ENCODE measurements at places on chromosomes 6 and 20. TPM values are rescaled to one million over a fixed set of nuclear protein-coding genes. Genes with fewer than 3 reads are reported as not detected.

The TPX2 gene
- total RNA-seq = 7.6 TPM

The KIF25 gene
- not detected for total RNA-seq

The PXDC1 gene
- 24.9 TPM for total RNA-seq

The ZBTB46 gene
- total RNA-seq = 54.7 TPM

The DAAM2 gene
- 4.7 TPM for total RNA-seq

The RAB32 gene
- total RNA-seq = 90.6 TPM

The GJA1 gene
- total RNA-seq = 120 TPM

The GATA5 gene
- total RNA-seq = not detected

The C4A gene
- total RNA-seq = 13.6 TPM

The TRIM40 gene
- total RNA-seq = not detected

The RBBP8NL gene
- total RNA-seq = not detected

The PRR18 gene
- total RNA-seq = not detected

The VSX1 gene
- not detected for total RNA-seq

The THEMIS gene
- total RNA-seq = not detected

The AGPAT4 gene
- total RNA-seq = 10.2 TPM

The ZNF512B gene
- total RNA-seq = 5.2 TPM

The TPBG gene
- 26.8 TPM for total RNA-seq

The GABRR1 gene
- total RNA-seq = not detected

The C20orf96 gene
- 3.2 TPM for total RNA-seq

The MRPL18 gene
- 47.1 TPM for total RNA-seq

The AURKA gene
- total RNA-seq = 8.2 TPM

The SIM1 gene
- total RNA-seq = not detected
